Aorta (tissue), 5 donors: ENCODE measurements at places on chromosomes 7 and 10.

DNA sequence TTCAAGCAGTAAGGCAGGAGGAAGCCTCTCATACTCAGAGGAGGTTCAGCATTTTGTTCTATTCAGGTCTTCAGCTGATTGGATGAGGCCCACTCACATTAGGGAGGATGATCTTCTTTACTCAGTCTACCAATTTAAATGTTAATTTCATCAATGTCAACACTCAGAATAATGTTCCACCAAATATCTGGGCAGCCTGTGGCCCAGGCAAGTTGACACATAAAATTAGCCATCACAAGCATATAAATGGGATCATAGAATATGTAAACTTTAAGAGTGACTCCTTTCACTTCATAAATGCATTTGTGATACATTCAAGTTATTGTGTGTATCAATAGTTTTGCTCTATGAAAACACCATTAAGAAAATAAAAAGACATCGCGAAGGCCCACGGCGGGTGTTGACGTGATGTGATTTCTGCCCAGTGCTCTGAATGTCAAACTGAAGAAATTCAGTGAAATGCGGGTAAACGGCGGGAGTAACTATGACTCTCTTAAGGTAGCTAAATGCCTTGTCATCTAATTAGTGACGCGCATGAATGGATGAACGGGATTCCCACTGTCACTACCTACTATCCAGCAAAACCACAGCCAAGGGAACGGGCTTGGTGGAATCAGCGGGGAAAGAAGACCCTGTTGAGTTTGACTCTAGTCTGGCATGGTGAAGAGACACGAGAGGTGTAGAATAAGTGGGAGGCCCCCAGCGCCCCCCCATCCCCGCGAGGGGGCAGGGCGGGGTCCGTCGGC lies 536.1 kb upstream of the AUTS2 start:
- no peak overlapping the region for H3K27ac ChIP-seq
- DNase-seq, result no peak
- H3K4me1 ChIP-seq, result no peaks in the 10 kb centered on the region
- no peaks in the 10 kb centered on the region for H3K36me3 ChIP-seq
- no peaks in the 10 kb centered on the region for H3K27me3 ChIP-seq

DNA sequence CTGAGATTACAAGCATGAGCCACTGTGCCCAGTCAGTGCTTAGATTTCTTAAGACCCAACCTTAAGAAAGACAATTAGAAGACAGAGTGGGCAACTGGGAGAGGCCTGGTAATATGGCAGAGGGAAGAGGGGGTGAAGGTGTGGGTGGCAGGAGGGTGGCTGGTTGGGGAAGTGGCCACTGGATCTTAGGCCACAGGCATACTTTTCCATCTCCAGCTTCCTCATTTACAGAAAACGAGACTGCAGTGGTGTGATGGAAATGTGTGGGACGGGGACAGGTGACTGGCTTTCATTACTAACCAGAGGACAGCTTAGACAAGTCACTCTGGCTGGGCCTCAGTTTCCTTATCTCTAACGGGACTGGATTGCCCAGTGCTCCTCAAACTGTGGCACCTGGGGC lies 1.0 kb upstream of the FFAR4 start:
- no peaks in the 10 kb centered on the region for H3K36me3 ChIP-seq
- no peak overlapping the region for H3K4me3 ChIP-seq
- no peak for DNase-seq
- H3K27ac ChIP-seq, result no peak overlapping the region
- no peaks in the 10 kb centered on the region for H3K4me1 ChIP-seq

DNA sequence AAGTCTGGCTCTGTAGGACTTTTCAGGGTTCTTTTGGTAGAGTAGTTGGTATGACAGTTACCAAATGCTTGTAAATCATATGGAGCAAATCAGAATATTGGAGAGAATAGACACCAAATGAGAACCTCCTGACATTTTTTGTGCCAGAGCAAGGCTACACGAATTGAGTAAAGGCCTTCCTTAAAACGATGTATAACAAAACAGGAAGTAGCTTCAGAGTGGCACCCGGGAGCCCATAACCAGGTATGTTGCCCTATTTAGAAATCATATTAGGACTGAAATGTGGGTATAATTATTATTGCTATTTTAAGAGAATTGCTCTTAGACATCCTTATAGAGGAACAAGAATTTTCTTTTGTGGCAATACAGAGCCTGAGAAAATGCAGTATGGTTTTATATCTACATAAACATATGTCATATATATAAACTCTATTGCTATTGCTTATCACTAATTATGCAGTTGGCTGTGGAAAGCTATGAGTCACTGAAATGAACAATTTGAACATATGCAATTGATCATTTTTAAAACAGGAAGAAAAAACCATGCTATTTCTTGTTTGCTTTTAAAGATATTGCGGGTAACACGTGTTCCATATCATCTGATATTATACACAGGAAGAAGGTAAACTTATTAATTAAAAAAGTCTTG lies 197.4 kb upstream of the MTPN start:
- no peak overlapping the region for H3K4me3 ChIP-seq
- no peaks in the 10 kb centered on the region for H3K36me3 ChIP-seq
- no peak overlapping the region for H3K27ac ChIP-seq
- no peaks in the 10 kb centered on the region for H3K27me3 ChIP-seq
- peaks cover under 1% of the 10 kb centered on the region for H3K4me1 ChIP-seq

DNA sequence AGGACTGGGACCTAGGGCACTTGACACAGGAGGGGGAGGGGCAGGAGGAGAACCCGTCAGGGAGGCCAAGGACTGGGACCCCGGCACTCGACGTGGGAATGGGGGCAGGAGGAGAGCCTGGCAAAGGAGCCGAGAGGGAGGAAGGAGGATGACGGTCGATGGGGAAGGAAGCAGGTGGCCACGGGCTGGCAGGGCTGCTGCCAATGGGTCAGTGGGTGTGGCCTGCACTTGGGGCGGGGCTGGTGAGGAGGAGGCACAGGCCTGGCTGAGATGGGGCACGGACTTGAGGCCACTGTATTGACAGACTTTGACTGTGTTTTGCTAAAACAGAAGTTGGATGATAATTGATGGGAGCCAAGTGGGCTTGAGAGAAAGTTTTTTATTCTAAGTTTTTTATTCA lies 68.9 kb downstream of the RBM33 start:
- H3K4me1 ChIP-seq, result no peaks in the 10 kb centered on the region
- H3K27me3 ChIP-seq, result no peaks in the 10 kb centered on the region
- H3K4me3 ChIP-seq, result no peak overlapping the region
- no peak for DNase-seq
- H3K36me3 ChIP-seq, result peaks cover 1% of the 10 kb centered on the region

DNA sequence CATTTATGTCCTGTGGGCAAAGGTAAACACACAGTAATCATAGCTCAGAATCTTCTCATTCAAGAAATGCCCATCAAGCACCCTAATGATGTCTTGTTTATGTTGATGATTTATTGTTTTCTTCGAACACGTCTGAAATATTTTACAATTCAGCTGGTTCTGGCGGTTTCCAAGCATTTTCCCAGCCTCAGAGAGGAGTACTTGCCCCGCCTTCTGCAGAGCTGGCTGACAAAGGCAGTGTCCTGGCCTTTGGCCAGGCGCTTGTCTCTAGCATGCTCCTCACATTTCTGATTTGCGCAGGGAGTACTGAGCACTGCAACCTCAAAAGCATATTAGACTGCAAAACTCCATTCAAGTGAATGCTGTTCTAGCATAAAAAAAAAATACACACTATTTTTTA lies 314.2 kb upstream of the GNAI1 start:
- H3K36me3 ChIP-seq, result no peaks in the 10 kb centered on the region
- peak; percentile 69 for DNase-seq
- no peaks in the 10 kb centered on the region for H3K4me1 ChIP-seq
- H3K27me3 ChIP-seq, result no peaks in the 10 kb centered on the region
- no peak overlapping the region for H3K27ac ChIP-seq

DNA sequence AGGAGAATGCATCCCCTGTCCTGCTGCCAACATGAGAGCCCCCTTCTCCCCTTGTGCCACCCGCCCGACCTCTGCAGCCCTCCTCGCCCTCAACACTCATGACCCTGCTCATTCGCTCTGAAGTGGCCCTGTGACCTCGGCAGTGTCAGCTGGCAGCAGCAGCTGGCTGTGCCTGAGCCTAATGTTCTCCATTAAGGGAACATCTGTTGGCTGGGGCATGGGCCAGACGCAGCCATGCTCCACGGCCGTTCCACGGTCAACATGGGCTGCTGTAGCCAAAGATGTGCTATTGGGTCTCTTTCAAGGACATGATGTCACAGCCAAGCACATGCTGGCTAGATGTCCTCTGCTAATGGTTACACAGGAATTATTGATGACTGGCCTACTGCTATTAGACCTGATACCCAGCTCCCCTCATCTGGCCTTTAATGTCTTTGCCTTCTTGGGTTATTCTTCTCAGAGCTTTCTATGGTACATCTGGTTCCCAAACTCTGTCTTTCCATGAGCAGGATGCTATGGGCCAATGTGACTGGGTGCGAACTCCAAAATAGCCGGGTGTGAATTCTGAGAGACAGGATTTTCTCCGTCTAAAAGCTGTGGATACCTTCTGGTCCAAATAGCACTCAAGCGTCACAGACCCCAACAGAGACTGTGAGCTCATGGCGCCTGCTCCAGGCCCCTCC lies 22.4 kb downstream of the ADCYAP1R1 start:
- no peak overlapping the region for H3K27ac ChIP-seq
- no peaks in the 10 kb centered on the region for H3K27me3 ChIP-seq
- no peaks in the 10 kb centered on the region for H3K36me3 ChIP-seq
- no peaks in the 10 kb centered on the region for H3K4me1 ChIP-seq
- no peak overlapping the region for H3K4me3 ChIP-seq

GRCh38 chr7:145016068-145016467 lies 180.2 kb upstream of the TPK1 start:
- no peak overlapping the region for H3K27ac ChIP-seq
- no peaks in the 10 kb centered on the region for H3K4me1 ChIP-seq
- no peaks in the 10 kb centered on the region for H3K36me3 ChIP-seq

- peaks cover 3% of the 10 kb centered on the region for H3K4me1 ChIP-seq
- H3K4me3 ChIP-seq, result no peak overlapping the region
- DNase-seq, result no peak
- no peaks in the 10 kb centered on the region for H3K36me3 ChIP-seq
- H3K27ac ChIP-seq, result no peak overlapping the region
Measured at GRCh38 chr10:99975942-99976809, 33.6 kb downstream of the DNMBP start.

DNA sequence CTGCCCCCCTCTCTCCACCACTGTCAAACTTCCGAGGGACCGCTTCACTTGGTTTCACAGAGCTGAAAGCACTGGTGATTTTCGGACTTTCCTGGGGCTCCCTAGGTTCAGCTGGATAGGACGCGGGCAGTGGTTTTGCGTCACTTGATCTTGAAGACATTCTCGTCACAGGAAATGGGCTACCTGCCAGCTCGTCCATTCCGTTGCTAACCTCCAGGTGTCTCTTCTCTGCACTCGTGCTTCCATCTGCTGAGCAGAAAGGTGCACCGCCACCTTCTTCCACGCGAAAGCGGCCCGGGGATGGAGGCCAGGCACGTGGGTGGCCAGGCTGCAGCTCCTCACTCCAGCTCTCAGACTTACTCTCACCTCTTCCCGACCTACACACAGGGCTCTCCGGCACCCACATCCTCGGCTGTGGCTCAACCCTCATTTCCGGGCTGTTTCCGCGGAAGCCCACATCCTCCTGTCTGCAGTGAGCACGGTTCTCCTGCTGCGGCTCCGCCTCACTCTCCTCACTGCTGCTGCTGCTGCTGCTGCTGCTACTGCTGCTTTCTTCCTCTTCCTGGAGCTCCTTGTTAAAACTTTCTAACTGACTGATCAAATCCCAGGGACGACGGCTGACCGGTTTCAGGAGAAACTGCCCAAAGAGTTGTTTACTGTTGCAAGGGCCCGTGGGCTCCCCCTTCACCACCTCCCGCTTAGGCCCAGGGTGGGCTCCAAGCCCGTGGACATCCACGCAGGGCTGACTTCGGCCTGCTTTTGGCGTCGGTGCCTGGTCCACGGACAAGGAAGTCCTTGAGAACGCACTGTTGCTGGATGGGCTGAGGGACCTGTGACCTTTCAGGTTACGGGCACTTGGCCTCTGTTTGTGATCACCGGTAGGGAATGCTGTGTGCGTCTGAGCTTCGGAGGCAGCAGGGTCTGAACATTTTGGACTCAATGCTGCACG lies 32.1 kb downstream of the JCAD start:
- DNase-seq, result no peak
- no peaks in the 10 kb centered on the region for H3K36me3 ChIP-seq
- H3K4me3 ChIP-seq, result no peak overlapping the region
- no peak overlapping the region for H3K27ac ChIP-seq
- H3K27me3 ChIP-seq, result no peaks in the 10 kb centered on the region

DNA sequence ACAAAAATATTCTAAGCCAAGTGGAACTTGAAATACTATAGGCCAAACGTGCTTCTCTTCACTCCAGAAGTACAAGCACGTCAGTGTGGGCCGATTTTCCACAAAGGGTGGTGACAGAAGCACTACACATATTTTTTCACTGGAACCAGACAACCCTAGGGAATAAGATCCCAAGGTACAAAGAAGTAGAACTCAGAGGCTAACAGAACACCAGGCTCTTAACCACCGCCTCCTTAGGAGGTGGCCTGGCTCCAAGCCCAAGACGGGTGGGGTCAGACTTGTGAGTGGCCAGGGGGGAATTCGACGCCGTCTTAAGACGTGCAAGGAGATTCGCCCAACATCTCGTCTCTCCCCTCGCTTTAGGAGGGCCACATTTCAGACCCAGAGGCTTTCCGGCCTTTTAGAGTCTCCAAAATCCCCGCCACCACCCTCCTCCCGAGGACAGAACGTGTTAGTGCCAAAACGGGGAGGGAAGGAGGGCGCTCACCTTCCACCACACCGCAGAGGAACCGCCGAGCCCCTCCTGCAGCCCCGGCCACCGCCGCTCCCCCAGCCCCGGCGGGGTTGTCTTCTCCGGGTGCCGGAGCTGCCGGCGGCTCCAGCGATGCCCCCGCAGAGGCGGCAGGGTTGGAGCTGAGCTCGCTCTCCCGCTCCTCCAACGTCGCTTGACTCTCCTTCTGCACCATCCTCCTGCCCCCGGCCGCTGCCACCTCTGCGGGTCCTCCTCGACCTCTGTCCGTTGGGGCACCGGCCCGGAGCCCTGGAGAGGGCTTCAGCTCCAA lies 716 bp downstream of the OGA start:
- peak overlapping the region; percentile 61 for H3K27ac ChIP-seq
- peak; percentile 95 for DNase-seq
- H3K36me3 ChIP-seq, result no peaks in the 10 kb centered on the region
- H3K4me3 ChIP-seq, result peak overlapping the region; percentile 90

DNA sequence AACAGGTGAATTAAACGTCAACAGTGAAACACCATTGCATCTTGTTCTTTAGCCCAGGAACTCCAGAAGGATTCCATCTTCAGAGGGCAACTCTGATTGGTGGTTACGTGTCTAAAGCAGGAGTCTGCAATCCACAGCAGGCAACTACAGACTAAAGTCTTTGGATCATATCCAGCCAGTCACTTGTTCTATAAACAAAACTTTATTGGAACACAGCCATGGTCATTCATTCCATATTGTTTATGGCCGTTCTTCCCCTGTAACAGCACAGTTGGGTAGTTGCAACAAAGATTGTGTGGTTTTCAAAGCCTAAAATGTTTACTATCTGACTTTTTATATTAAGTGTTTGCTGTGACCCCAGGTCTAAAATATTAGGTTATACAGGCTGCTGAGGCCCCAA lies 94.7 kb upstream of the IMMP2L start:
- H3K27ac ChIP-seq, result no peak overlapping the region
- no peak overlapping the region for H3K4me3 ChIP-seq
- no peaks in the 10 kb centered on the region for H3K36me3 ChIP-seq

GRCh38 chr10:62815381-62816075 lies 638 bp downstream of the EGR2 start:
- no peak overlapping the region for H3K27ac ChIP-seq
- peak; percentile 79 for DNase-seq
- no peaks in the 10 kb centered on the region for H3K27me3 ChIP-seq
- no peaks in the 10 kb centered on the region for H3K36me3 ChIP-seq
- no peaks in the 10 kb centered on the region for H3K4me1 ChIP-seq
